Fibroblast of skin of abdomen (primary cell): ENCODE measurements at places on chromosomes 16 and 17.
A peak's percentile ranks its signal among the peaks of the same experiment; 100 is the strongest.

DNA sequence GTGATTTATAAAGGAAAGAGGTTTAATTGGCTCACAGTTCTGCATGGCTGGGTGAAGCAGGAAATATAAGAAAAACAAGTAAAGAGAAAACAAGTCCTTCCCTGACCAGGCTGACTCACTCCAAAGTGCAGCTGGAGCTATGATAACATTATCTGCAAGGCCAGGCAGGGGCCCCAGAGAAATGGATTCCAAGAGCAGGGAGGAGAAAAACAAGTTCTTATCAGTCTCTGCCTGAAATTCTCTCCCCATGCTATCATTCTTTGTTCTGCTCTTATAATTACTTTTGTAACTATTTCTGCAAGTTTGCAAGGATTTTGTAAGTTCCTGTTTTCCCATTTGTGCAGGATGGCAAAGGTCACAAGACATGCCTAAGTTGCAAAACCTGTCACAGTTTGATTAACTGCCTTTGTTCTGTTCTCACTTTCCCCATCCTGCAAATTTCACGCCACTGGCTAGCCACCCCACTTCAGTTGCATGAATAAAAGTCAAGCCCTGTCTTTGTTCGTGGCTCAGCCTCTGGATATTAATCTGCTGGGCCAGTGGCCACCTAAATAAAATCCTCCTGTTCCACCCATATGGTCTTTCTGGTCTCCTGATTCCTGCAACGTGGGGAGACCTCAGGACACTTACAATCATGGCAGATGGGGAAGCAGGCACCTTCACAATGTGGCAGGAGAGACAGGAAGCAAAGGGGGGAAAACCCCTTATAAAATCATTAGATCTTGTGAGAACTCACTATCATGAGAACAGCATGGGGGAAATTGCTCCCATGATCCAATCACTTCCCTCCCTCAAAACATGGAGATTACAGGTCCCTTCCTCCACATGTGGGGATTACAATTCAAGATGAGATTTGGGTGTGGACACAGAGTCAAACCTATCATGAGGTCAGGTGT lies 13.1 kb downstream of the ABCA9 start:
- peak; percentile 58 for DNase-seq

- no peak for DNase-seq
Observed at GRCh38 chr16:70649300-70649699, 2.9 kb downstream of the IL34 start.

- DNase-seq, result no peak
Observed at GRCh38 chr16:29117631-29118030, 132.8 kb downstream of the LAT start.

GRCh38 chr17:50953831-50954601 lies 87.9 kb upstream of the TOB1 start:
- DNase-seq, result peak; percentile 82

DNA sequence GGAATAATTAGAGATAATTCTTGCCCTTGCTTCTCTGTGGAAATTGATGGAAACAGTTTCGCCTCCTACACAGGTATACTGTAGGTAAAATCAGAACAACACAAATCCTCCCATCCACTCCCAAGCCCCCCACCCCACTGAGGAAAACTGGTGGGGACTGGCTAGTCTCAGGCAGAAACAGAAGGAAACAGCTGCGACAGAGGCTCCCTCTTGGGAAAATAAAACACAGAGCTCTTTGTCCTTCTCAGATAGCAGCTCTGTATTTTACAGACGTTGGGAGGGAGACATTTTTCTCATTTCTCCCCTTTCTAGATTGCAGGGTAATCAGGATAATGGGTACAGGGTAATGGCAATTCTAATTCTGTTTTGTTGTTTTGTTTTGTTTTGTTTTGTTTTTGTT lies 1.1 kb downstream of the SLFN13 start:
- no peak for DNase-seq

- peak; percentile 53 for DNase-seq
Observed at GRCh38 chr17:43945074-43945829, 3.0 kb upstream of the PPY start.

DNA sequence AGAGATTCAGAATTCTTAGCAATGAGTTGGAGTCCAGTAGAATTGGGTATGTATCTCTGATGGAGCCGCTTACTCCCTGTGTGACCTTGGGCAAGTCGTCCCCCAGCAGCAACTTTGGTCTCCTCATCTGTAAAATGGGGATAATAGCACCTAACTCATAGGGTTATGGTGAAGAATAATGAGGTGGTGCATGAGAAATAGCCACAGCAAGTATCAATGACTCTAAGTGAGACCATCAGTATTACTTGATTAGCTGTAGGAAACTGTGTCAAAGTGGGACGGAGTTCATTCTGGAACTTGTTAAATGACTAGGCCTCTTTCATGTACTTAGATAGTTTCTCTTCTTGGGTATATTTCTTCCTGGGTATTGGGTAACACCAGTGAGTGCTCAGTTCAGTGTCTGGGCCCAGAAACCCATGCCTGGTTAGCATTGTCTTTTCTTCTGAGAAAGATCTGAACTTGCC lies 6.4 kb downstream of the PRKCB start:
- no peak for DNase-seq

DNA sequence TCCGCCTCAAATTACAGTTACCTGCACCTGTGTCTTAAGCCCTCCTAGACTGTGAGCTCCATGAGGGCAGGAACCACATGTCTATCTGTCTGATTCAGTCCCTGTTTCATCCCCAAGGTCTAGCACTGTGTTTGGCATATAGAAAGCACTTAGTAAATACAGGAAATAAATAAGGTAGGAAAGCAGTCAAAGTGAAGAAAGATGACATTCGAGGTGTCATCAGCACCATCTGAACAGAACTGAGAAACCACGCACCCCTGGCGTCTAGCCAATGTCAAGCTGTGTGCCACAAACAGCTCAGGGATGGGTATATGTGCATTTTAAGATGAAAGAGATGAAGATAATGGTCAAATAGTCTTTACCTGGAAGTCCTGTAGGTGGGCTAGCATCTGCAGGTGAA lies 79.6 kb upstream of the ATP2A3 start:
- DNase-seq, result no peak

DNA sequence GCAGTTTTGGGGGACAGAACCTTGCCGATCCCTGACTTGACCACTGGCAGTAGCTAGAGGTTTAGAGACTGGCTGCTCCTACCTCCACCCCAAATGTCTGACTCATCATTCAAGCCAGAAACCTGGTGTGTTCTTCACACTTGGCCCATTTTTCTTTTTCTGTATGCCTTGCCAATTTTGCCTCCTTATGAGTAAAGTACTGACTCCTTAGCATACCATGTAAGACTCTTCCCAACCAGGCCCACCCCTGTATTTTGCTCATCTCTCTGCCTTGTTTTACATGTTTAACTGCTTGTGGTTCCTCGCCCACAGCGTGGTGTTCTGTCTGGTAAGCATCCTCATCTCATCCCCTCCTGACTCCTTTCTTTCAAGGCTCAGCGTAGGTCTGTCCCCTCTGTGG lies 37.9 kb downstream of the NUP88 start:
- peak; percentile 13 for DNase-seq

DNA sequence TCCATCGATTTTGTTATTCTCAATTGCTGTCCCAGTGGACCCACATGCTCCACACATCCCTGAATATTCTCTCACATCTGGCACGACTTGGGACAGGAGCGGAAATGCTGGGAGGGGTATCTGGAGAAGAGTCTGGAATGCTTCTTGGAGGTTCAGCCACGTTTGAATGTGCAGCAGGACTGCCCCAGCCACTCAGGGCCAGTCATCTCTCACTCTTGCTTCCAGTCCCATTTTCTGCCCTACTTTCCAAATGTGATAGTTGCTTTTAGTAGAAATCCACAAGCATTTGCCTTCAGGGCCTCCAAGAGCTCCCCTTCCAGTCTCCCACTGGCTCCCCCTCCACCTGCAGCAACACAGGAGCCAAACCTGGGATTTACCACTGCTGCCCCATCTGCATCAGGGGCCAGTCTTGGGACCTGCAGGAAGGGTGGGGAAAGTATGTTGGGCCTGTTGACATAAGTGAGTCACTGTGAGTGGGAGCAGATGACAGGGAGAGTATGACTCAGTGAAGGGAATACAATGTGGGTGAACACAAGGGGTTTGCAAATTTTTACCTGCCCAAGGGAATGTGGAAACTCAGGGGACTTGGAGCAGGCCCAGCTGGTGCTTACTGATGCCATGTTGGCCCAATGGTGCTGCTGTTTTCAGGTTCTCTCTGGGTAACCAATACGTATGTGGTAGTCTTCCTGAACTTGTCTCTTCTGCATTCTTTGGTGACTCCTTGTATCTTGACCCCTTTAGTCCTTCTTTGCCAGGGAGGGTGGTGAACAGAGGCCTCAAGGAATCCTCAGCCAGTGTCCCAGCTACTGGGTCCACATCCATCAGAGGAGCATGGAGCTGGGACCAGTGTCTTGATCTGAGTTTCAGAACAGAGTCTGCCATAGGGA lies 78.8 kb upstream of the CRHR1 start:
- DNase-seq, result no peak

GRCh38 chr16:13560151-13560550 lies 359.8 kb upstream of the ERCC4 start:
- DNase-seq, result no peak

DNA sequence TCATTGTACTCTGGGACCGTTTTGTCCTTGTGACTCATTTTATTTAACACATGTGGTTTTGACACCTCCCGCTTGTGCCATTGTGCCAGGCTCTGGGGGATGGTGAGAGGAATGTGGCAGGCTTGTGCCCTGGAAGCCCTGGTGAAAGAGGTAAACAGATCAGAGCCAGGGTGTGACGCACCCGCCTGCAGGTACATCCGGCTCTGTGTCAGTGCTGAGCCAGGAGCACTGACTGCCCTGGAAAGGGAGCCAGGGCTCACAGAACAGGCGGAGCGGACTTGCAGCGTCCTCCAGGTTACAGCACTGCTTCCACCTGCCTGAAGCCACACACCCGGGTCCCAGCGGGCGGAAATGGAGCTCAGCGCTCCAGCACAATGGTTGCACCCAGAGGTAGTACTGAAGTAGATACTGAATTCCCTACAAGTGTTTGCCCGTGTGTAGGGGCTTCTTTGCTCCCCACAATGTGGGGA lies 30.6 kb downstream of the CDRT15 start:
- DNase-seq, result no peak

DNA sequence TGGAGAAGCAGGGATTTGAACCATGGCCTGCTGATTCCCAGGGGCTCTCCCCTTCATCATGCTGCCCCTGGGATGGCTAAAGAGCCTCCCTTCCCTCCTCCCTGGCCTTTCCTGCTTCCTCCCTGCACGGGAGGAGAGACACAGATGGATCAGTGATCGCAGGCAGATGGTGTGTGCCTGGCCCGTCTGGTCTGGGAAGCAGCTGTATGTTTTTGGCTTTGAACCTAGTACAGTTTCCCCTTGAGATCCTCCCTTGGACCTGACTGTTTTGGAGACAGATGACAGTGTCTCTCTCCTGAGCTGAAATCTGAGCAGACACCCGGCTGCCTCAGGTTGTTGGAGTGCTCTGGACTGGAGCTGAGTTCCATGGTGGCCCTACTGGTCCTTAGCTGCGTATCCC lies 29.0 kb upstream of the ATP2C2 start:
- DNase-seq, result no peak

DNA sequence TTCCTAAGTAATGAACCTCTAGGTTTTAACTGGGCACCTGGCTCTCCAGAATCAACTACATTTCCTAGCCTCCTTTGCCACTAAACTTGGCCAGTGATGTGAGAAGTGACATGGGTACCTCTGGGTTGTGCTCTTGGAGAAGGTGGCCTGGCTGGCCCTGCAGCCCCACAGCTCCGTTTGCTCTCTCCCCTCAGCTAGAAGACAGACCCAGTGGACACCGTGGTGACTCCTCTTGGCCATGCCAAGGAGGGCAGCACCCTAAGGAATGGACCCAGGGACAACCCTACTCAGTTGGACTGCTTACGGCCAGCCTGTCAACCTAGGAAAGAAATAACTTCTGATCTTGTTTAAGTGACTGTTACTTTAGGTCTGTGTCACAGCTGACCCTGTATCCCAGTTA lies 151.4 kb downstream of the TMEM132E start:
- DNase-seq, result no peak

DNA sequence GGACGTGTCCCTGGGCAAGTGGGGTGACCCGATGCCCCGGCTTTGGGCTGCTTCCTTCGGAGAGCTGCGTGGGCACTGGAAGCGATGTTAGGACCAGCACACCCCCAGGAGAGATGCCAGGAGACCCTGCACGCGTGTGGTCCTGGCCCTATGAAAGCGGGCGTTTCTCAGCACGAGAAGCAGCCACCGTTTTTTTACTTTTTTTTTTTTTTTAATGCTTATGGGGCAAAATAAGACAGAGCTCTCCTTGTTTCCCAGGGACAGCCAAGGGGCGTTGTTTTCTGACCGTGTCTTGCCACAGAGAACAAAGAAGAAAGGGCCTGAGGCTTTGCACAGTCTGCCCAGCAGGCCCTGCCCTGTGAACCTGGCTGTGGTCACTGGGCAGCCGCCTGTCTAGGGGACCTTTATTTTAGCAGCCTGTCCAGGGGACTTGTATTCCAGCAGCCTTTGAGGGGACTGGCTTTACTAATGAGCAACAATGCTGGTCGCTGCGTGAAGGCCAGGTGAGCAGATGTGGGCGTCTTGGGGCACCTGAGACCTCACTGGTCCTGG lies 996 bp downstream of the SLC25A10 start:
- no peak for DNase-seq

- DNase-seq, result no peak
Observed at GRCh38 chr17:28142305-28142704, 99.8 kb downstream of the NLK start.

- no peak for DNase-seq
Observed at GRCh38 chr16:56832768-56833167, 32.2 kb upstream of the SLC12A3 start.

GRCh38 chr16:81321039-81321438 lies 6.3 kb downstream of the GAN start:
- no peak for DNase-seq

GRCh38 chr17:13576661-13577526 lies 24.8 kb downstream of the HS3ST3A1 start:
- DNase-seq, result no peak

DNA sequence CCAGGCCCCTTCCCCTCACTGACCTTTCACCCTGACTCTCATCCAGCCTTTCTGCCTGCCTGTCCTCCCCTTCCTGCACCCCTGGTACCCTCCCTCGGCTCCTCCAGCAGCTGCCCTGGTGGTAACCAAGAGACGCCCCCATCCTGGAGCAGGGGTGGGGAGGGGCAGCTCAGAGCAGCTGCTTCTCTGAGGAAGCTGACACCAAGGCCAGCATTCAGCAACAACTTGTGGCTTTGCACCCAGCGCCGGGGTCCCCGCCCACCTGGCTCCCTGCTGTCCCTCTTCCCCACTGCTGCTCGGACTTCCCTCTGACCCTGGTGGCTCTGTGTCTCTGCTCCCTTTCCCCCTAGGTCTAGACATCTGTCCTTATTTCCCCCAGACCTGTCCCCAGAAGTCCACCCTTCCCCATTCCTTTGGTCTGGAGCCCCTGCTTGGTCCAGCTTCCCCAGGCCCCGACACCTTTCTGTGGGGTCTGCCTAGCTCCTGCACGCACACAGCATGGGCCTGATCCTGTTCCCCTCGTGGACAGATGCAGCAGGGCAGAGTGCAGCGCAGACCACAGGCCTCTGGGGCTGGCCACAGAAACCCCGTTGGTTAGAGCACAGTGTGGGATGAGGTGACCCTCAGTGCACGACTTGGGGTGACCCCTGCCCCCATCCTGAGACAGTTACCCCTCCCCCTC lies 1.2 kb upstream of the ATP2A1 start:
- no peak for DNase-seq

GRCh38 chr16:70653406-70653805 lies 7.0 kb downstream of the IL34 start:
- DNase-seq, result no peak

GRCh38 chr17:73956595-73957465 lies 246.6 kb upstream of the RPL38 start:
- DNase-seq, result peak; percentile 17
